T-helper 1 cell (primary cell): ENCODE measurements at places on chromosomes 12 and 14.

- DNase-seq, result no peak
Measured at GRCh38 chr12:4621511-4621910, 27.3 kb downstream of the AKAP3 start.

GRCh38 chr12:127823801-127824200, 443.2 kb upstream of the TMEM132C start:
- DNase-seq, result no peak

GRCh38 chr12:66859751-66860440, 181.0 kb upstream of the GRIP1 start:
- no peak for DNase-seq

DNA sequence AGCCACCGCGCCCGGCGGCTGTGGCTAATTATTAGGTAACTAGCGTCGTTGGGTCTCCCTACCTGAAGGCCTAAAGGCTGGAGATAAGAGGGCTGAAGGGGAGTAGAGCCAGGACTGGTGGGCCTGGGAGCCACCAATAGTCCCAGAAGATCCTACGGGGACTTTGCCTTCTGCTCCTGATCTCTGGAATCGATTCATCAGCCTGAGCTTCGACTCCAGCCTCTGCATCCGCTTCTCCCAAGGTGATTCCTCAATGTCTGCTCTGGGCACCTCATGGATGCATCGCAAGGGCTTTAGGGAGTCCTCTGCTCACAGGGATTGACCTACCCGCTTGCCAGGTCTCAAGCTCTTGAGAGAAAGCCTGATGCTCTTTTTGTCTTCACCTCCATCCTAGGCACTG, 14.7 kb upstream of the KDM2B start:
- DNase-seq, result no peak

- no peak for DNase-seq
Measured at GRCh38 chr12:12645485-12645884, 33.8 kb downstream of the CREBL2 start.

DNA sequence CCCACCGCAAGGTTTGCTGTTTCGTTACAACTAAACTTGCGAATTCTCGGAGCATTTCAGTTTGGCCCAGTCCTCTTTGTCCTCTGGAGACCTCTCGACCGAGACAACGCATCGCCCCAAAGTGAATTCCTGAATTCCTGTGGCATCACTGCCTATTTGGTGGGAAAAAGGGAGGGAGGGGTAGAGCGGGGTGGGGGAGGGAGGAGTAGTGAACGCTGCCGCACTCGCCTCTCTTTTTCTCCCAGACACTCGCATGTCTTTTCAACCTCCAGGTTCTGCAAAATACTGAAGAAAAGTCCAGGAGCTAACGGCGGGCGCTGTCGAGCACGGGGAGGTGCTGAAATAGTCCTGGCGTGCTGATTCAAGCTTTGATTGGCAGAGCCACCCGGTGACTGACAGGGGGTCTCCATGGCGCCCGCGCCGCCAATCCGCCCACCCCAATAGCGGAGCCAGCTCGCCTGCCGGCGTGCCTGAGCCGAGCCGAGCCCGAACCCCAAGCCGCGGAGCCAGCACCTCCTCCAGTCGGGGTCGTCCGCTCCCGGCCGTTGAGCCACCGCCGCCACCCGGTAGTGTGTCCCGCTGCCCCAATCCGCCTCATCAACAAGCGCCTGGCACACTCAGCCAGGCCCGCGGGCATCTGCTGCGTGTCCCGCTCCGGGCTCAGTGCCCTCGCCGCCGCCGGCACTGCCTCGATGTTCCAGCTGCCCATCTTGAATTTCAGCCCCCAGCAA, at the start of gene SIX6:
Gene SIX6, plus strand, starts transcription at position 440 of the 731 bp plus-strand sequence. Its CDS starts 253 bp downstream, at position 693.
- no peak for DNase-seq

DNA sequence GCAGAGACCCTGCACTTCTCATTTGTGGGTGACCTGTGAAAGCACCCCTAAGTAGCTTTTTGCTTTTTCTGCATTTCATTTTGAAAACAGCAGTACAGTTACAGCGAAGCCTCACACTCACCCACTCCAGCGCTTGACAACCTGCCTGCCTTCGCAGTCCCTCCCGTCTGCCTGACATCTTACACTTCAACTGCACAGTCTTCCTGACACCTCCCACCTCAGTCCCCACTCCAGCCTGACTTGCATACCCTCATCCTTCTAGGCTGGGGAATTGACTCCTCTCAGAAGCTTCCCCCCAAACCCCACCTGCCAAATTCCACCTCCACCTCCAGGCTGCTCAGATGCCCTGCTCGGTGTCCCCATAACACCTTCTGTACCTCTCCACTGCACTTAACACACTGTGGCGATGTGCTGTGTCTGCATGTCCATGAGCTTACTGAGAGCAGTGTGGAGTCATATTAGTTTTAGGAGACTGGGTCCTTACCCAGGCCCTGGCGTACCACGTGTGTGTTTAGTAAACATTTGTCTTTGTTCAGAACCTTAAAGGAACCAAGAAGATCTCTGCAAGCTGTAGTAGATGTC, 159.4 kb downstream of the PRKCH start:
- no peak for DNase-seq

DNA sequence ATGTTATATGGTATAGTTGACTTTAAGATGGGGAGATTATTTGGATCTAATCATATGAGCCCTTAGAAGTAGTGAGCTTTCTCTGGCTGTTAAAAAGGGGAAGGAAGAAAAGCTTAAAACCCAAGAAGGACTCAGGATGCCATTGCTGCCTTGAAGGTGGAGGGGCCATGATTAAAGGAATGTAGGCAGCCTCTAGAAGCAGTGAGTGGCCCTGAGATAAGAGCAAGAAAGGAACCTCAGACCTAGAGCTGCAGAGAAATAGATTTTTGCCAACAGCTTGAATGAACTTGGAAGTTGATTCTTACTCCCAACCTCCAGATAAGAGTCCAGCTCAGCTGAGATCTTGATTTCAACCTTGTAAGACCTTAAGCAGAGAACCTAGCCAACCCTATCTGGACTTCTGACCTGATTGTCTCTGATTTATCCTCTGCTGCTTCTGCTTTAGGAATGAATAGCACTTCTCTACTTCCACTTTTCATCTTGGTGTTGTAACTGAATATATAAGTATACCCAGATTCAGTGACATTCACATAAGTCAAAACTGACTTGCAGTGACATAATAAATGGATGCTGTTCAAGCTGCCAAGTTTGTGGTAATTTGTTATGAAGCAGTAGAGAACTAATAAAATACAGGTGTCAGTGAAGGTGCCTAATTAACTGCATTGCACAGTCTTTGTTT, 33.5 kb downstream of the RAD51B start:
- DNase-seq, result no peak

GRCh38 chr14:74912801-74913200, 10.3 kb downstream of the RPS6KL1 start:
- no peak for DNase-seq

DNA sequence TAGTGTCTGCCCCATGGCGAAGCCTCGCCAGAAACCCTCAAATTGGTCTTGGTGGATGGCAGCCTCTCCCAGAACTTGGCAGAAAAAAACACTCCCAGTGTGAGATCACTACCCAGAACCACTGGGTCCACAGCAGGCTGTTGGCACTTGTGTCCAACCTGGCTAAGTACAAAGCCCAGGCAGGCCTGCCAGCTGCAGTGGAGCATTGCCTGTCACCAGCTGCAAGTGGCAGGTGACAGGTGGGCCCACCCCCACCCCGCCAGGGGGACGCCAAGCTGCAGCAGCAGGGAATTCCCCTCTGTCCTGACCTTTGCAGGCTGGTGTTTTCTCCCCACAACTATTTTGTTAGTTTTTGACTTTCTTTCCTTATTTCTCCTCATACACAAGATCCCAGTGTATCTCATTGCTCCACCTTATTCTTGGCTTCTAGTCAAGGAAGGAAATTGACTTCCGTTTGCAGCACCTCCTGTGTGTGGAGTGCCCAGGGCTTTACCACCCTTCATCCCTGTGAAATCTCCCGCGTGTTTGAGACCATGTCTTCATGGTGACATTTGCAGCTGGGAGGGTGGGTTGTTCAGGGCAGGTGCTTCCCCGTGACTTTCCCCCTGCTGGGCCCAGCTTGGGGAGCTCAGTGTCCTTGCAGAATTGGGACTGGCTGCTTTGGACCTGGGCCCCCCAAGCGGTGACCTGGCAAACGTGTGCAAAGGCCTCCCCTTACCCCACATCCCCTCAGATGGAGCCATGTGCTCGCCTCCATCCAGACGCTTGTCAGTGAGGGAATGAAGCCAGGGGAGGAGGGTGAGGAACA, 73.8 kb upstream of the RIN3 start:
- DNase-seq, result no peak
